ENCODE measurements at places on chromosomes 1 and 21.
A peak's percentile ranks its signal among the peaks of the same experiment; 100 is the strongest.

GRCh38 chr1:44801491-44802305, 1.5 kb downstream of the PLK3 start:
- DNase-seq, result no peak

- peak; percentile 75 for DNase-seq
These were observed at the start of gene EPHX1 for GRCh38 chr1:225809842-225810578. Gene EPHX1 (plus strand): TSS chr1:225810124. CDS start chr1:225828730, 18,606 bp downstream.

- peak; percentile 67 for DNase-seq
These were observed 13.6 kb upstream of the FAM110D start for GRCh38 chr1:26145041-26145959.

- no peak for DNase-seq
These were observed 4.5 kb upstream of the RUNX3 start for GRCh38 chr1:24934310-24935195.

GRCh38 chr1:203282720-203283542, 22.4 kb upstream of the BTG2 start:
- no peak for DNase-seq

DNA sequence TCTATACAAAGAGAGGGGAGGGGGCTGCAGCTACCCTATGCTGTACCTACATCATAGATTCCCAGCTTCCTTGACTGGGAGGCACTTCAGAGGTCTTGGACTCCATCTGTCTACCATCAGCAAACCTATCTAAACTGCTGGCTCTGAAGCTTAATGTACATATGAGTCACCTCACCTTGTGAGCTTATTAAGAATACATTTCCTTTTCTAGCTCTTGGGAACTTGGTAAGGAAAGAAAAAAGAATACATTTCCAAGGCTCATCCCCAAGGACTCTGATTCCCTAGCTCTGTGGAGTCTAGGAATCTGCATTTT, 50.0 kb upstream of the PRELP start:
- no peak for DNase-seq

DNA sequence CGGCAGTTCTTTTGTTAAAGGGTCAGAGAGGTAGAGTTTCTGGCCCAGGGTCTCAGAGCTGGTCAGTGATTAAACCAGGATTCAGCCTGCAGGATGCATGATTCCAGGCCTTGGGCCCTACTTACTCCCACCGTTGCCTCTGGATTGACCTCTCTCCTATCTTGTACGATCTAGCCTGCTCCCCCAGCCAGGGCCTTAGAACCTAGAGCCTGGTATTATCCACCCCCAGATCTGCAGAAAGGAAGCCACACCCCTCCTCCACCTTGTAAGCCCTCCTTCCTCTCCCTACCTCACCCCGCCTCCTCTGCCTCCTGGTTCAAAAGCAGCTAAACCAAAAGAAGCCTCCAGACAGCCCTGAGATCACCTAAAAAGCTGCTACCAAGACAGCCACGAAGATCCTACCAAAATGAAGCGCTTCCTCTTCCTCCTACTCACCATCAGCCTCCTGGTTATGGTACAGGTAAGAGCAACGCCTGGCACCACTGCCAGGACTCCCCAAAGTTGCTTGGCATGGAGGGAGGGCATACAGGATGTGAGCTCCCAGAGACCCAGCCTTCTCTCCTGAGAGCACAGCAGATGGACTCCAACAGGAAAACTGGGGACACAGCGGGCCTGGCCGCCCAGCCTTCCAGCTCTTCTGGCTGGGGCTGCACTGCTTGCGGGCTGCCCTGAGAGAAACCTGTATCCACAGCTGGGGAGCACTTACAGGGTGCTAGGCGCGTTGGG, at the start of gene CD52:
TSS of gene CD52 (plus strand) at position 347 of the 726 bp plus-strand sequence. CDS start at position 407, 60 bp downstream.
- DNase-seq, result peak; percentile 64

- DNase-seq, result no peak
These were observed 169.9 kb downstream of the BRINP2 start for GRCh38 chr1:177340601-177341067.

DNA sequence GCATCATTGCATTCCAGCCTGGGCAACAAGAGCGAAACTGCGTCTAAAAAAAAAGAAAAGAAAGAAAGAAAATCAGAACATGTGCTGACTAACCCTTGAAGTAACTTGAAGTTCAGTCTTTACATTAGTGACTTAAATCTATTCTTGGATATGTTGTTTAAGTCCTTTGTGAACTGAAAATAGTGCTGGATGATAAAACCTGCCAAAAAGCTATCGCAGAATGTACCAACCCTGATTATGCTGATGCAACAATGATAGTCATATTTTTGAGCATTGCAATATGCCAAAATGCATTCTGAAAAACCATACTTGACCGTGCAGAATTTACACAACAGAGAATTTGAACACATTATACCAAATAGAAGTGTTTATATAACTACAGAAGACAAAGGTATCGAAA, 30.7 kb downstream of the SHISAL2A start:
- no peak for DNase-seq

- DNase-seq, result no peak
These were observed 72.3 kb upstream of the ACTRT2 start for GRCh38 chr1:2948751-2949680.

- DNase-seq, result no peak
These were observed 537.7 kb upstream of the PTBP2 start for GRCh38 chr1:96183928-96184327.

DNA sequence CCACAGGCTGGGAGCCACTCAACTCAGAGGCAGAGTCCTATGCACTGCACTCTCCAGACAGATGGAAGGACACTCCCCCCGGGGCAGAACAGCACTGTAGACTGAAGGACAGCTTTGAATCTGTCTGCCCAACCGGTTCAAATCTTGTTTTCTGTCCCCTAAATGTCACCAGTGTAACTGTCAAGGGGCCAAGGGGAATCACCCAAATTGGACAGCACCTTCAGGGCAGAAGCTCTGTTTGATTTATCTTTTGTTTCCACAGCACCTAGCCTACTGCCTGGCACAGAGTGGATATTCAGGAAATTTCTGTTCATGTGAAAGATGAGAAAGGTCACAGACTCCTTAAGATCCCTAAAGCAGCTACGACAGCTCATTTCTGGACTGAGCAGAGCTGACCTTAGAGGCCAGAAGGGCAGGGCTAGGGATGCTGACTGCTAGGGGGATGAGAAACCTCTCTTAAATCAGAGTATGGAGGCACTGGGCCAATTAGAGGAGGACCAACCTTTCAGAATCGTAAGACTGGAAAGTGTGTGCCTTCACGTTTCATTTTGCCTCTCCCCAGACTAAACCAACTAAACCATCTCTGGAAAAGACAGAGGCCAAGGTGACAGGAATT, 41.0 kb downstream of the ITPKB start:
- no peak for DNase-seq

DNA sequence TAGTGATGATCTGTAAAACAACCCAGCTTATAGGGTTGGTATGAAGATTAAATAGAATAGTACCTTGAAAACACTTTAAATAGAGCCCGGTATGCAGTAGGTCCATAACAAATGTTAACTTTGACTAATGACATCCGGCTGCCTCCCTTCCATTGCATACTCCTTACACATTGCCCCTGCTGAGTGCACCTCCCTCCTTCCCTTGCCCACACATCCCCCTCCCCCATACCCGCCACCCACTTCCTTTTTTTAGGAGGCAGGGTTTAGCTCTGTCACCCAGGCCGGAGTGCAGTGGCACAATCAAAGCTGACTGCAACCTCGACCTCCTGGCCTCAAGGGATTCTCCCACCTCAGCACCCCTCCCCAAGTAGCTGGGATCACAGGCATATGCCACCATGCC, 24.4 kb upstream of the ZC3H12A start:
- no peak for DNase-seq

Measured in stimulated activated CD8-positive, alpha-beta memory T cell treated with anti-CD3 and anti-CD28 coated beads, Interleukin-4, amount 100 ng/mL, for 24 hours (primary cell).